GM04503 (cell line): ENCODE measurements at places on chromosomes 7 and 10.

- no peak for DNase-seq
Measured at GRCh38 chr7:3887096-3887690, 586.1 kb downstream of the SDK1 start.

DNA sequence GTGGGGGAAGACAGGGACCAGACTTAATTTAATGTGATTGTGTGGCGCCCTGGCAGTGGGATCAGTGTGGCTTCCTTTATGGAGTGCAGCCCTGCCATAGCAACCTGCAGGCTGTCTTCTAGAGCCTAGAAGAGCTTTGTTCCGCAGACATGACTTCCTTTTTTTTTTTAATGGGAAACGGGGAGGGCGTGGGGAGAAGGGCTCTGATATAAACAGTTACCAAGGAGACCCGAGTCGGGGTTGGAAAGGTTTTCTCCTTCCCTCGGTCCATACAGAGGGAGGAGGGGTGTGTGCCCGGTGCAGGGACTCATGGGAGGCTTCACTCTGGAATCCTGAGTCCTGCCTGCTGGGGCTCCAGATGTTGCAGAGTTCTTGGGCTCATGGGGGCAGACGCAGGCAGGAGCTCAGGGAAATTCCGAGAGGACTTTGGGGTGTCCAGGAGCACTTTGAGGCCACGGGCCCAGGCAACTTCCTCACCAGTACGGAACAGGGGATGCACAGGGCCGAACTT, 26.9 kb downstream of the TMEM120A start:
- no peak for DNase-seq

- no peak for DNase-seq
Measured at GRCh38 chr10:120336911-120337540, 120.0 kb upstream of the PLPP4 start.

DNA sequence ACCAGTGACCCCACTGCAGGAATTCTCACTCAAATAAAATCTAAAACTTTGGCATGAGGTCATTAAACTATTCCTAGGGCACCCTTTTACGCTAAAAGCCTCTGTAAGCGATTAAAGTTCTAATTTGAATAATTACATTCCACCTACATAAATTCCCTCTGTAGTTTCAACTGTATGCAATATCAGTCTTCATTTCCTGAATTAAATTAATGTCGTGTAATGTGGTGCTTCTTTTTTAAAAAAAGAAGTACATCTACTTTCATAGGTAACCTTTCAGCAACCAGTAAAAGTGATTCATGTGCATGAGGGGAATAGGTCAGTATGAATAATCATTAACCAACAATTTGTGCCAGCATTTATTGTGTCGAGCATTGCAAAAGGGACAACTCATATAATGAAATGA, 44.7 kb downstream of the IMMP2L start:
- DNase-seq: no peak

- no peak for DNase-seq
Measured at GRCh38 chr10:86753051-86753450, 3.4 kb upstream of the BMPR1A start.
